Karpas-422 (cell line): ENCODE measurements at places on chromosomes 7 and 10.

- DNase-seq = no peak
Measured at GRCh38 chr7:68718097-68718551, 880.2 kb upstream of the AUTS2 start.

GRCh38 chr7:27518561-27519350 lies 143.9 kb downstream of the HIBADH start:
- DNase-seq = no peak

DNA sequence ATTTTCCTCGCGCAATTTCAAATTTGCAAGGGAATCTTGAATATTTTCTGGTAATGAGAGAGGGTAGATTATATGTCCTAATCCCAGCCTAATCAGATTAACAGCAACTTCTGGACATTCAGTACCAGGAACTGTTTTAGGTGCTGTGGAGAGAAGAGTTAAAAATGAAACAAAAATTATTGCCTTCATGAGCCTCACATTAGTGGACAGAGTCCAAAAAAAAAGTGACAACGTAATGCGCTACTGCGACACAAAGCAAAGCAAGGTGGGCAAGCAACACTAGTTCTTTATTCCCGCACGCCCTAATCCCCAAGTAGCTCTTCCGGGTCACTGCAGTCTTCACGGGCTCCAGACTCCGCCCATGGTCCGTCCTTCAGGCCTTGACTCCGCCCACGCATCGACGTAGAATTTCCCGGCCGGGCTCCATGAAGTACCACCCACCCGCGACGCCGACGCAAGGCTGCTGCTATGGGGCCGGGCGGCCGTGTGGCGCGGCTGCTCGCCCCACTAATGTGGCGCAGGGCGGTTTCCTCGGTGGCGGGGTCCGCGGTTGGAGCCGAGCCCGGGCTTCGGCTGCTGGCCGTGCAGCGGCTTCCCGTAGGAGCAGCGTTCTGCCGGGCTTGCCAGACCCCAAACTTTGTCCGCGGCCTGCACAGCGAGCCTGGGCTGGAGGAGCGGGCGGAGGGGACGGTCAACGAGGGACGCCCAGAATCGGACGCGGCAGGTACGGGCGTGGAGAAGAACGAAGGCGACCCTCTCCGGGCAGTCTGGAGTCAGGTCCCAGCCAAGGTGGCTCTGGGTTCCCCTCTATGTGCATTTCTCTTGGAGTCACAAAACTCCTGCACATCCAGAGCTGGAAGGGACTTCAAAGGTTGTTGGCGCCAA lies at the start of gene MALSU1:
Gene MALSU1 (plus strand): TSS at position 455 of the 885 bp plus-strand sequence. CDS start 14 bp downstream, at position 469.
- DNase-seq = peak; percentile 100

DNA sequence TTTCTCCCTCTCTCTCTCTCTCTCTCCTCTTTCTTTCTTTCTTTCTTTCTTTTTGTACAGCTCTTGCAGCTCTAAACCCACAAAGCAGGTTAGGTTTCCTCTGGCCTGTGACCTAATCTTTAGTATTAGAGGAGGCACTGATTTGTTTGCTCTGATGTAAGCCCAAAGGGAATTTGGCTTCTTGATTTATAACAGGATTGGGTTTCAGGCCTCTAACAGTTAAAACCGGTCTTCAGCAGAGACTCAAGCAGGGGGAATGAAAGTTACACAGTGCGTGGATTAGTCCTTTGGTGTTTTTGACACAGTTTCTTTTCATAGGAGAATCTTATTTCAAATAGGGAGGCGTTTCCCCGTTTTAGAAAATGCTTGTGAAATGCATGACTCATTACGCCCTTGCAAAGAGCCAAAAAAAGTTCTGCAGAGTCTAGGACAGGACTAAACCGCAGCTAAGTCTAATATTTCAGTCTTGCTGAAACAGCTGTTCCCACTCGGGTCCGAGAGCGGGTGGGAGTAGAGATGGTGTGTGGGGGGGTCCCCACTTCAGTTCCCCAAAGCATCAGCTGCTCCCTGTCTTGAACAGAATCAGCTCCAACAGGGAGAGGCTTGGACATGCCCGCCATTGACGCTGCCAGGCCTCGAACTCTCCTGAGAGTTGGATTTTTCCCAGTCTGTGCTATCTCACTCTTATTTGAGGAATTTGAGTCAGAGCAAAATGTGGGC lies 296.5 kb upstream of the PITRM1 start:
- no peak for DNase-seq

DNA sequence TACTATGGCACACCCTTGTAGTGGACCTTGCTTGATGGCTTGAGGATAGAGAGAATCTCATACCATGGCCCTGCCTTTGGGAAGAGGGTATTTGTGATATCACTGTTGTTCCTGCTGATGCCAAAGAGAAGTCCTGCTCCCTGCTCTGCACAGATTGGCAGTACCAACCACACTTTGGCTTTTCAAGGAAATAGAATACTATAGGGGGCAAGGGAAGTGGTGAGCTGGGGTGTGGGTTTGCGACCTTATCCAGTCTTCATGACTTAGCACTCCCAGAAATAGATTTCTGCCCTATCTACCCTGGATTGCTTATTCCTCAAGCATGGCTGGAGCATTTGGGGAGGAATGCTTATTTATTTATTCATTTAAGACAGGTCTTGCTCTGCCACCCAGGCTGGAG lies 6.8 kb upstream of the MAPK8 start:
- no peak for DNase-seq

DNA sequence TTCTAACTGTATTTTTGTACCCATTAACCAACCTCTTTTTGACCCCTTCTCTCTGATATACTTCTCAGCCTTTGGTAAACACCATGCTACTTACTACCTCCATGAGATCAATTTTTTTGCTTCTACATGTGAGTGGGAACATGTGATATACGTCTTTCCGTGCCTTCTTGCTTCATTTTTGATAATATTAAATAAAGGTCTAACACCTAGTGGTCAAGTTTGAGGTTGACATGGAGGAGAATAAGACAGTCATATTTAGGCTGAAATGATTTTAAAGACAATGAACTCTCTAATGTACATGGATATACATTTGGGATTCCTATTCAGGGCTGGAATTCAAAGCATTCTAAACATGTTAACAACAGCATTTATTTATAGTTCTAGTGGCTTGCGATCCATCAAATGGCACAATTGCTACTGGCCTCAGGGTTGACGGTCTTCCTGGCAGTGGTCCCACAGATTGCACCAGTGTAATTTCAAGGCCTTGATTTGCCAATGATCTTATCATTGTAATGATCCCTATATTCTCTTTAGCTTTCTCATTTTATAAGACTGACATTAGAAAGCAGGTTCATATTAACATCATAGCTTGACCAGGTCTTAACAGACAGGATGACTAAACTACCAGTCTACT lies 315.9 kb upstream of the ETV1 start:
- no peak for DNase-seq

GRCh38 chr7:43937444-43937843 lies 11.2 kb downstream of the UBE2D4 start:
- DNase-seq = no peak

DNA sequence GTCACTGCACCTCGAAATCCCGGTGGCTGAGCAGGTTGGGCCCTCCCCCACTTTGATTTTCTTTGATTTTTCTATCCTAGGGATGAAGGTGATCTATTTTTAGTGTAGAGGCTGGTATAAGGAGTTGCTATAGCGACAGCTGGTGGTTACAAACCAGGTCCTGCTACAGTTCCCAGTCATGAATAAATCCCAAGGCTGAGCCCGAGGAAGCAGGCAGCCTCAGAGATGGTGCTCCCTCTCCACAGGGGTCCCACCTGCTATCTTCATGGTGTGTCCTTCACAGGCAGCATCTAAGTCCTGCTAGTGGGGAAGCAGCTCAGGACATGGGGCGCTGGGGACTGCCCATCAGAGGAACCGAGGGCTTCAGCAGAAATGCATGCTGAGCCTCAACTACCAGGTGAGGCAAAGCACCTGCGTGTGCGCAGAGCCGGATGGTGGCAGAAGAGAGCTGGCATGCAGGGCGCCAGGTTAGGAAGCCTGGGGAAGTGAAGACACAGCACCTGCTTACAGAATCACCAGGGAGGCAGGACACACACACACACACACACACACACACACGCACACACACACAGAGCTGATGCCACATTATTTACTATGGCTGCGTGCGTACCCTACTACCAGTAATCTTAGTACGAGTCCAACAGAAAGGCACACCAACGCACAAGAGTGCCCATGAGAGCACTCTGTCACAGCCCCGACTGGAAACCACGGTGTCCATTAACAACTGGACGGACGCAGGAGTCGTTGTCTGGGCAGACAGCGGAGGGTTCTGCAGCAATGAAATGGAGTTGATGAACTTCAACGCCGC lies 150.9 kb downstream of the PRKAG2 start:
- DNase-seq = peak; percentile 85

DNA sequence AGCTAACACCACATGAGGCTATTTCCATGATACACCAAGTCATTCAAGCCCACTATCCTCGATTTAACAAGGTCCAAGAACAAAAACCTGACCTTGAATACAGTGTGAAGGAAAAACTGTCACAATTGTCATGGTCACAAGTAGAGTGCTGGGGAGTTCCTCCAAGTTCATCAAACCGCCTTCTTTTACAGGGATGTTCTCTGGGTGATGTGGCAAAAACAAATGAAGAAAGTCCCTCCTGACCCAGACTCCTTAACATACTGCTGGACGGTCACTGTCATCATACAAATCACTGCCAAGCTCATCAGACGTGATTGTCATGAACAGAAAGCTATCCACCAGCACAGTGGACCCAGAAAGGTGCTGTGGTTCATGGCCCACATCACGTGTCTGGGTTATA lies 28.9 kb downstream of the HIPK2 start:
- DNase-seq = no peak

DNA sequence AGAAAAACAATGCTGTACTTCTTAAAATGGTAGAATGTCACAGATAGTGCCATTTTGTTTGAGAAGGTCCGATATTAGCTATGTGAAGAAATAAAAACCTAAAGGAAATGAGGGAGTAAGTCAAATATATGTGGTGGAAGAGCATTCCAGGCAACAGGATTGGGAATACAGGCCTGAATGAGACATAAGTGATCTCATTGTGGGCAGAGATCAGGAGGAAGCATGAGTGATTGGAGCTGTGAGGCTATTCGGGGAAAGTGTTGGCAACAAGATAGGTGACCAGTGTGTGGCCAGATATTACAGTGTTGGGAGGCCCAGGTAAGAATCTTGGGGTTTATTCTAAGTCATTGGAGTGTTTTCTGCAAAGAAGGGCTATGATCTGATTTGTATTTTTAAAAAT lies 41.3 kb upstream of the AGMO start:
- DNase-seq = no peak

DNA sequence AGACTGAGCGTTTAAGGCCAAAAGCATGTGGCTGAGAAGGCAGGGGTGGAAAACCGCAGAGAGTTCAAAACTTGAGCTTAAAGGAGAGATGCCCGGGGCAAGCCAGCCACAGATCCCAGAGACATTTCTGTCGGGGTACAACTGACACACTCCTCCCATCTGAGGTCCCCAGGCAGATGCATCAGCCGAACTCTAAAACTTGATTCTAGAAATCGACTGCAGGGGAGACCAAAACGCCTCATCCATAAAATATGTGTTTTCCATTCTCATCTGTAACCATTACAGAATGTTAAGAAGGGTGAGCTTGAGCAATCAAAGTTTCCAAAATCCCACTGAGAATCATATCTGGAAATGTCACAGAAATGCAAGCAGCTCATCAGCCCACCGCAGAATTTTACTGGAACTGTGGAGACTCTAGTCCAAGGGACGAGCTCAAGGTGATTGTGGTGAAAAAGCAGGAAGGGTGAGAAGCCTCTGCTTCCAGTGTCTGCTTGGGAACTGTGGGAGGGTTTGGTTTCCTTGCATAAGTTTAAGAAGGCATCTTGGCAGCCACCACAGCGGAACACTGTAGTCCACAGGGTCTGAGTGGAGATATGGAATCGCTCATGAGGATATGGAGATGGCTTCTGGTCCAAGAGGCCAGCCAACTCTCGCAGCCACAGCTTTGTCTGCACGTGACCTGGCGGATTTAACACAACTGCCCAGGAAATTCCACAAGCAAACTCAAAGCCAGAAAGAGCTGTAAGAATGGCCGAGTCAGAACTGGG lies 249.2 kb downstream of the SFMBT2 start:
- DNase-seq = no peak

DNA sequence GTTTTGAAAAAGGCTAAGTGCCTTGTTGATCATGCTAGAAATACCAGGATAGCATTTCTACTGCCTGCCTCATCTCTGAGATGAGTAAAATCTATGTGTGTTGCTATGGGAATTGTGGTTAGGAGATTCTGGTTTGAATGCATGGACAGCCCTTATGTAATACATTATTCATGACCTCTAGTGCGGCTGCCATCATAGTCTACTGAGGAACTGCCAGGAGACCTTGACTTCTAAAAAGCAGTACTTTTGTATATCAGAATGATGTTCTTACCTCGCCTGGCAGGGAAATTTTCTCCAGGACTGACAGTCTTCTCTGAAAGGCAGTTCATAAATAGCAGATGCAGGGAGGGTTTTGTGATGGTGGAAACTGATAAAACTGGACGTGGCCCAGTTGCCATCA lies 248.5 kb downstream of the NSUN6 start:
- no peak for DNase-seq

DNA sequence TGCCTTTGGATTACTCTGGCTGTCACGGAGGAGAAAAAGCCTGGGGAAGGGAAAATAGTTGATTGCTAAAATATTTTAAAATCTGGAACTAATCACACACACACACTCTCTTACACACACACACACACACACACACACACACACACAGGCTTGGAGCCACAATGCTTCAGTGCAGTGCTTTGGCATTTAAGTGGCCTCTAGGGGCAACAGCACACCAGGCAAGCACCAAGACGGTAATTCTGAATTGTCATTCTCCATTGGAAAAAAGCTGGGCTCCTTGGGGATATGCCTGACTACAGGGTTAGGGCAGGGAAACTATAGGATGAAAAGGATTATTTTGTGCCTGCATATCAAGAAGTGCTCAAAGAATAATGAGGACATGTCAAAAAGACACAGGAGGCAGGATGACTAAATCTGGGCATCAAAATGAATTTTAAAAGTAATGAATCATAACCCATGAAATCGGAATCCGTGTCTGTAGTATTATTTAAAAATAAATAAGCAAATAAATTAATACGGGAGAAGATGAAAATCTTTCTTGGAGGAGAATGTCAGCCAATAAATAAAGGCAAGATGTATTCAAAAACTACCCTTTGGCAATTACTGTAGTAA lies 30.4 kb upstream of the DDC start:
- peak; percentile 62 for DNase-seq

GRCh38 chr7:78220754-78221153 lies 422.2 kb downstream of the PHTF2 start:
- DNase-seq = no peak

GRCh38 chr7:37577412-37577811 lies 106.2 kb upstream of the GPR141 start:
- no peak for DNase-seq

DNA sequence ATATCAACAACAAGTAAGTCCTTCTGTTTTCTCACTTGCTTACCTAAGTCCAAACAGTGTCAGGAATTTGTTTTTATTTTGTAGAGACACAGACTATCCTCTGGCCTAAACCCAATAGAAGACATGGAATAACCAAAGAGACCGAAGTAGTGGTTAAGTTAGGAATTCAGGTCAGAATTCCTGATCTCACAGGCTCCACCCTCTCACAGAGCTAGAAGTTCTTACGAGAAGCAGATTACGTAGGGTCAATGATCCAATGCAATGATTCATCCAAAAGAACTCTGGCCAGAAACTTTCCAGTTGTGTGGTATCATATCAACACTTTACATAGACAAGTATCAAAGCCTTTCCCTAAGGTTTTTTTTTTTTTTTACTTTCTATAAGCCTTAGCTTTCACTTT lies 73.8 kb downstream of the IQUB start:
- DNase-seq = no peak
